ENCODE measurements at places on chromosomes 7 and 10.

DNA sequence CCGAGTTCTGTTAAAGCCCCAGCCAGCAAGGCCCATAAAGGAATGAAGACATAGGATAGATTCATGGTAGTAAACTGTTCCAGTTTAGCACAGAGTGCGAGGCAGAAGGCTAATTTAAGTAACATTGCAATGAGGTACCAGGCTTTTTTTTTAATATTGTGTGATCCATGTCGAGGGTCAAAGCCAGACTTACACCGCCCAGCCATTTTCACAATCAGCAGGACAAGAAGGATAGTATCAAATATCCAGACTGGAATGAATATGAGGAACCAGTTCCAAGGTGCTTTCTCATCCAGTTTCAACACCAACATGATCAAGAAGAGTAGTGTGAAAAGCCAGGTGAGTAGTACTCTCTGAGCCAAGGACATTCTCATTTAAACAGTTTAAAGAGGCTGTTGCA lies 4.2 kb downstream of the TMEM60 start:
- DNase-seq, result no peak

- DNase-seq, result no peak
Observed at GRCh38 chr10:127168261-127168660, 28.1 kb downstream of the INSYN2A start.

DNA sequence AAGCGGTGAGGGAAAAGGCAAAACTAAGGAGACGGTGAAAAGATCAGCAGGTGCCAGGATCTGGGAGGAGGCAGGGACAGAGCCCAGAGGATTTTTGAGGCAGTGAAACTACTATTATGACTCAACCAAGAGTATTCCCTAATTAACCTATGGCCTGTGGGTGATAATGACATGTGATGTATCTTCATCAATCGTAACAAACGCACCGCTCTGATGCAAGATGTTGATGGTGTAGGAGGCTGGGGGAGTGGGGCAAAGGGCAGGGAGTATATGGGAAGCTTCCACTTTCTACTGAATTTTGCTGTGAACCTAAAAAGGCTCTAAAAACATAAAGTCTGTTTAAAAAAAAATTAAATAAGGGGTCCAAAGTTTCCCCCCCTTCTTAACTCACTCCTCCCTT lies 25.5 kb upstream of the EZH2 start:
- DNase-seq, result no peak

- DNase-seq, result no peak
Observed at GRCh38 chr10:29186221-29186620, 102.6 kb upstream of the LYZL1 start.

DNA sequence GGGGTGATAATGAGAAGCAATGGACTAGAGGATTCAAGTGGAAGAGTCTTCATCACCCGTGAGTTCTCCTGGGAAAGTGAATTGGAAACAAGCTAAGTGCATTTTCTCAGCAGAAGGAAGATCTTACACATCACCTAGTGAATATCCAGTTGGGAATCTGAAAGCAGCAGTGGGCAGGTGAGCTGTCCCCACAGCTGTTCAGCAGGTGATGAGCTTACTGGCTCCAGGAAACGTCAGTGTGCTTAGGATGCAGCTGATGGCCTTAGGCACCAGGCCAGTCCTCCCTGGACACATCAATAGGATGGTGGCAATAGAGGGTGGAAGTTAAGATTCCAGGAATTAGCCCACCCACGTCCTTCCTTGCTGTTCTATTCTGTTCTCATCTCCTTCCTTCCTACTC lies 66.7 kb downstream of the NOD1 start:
- no peak for DNase-seq

DNA sequence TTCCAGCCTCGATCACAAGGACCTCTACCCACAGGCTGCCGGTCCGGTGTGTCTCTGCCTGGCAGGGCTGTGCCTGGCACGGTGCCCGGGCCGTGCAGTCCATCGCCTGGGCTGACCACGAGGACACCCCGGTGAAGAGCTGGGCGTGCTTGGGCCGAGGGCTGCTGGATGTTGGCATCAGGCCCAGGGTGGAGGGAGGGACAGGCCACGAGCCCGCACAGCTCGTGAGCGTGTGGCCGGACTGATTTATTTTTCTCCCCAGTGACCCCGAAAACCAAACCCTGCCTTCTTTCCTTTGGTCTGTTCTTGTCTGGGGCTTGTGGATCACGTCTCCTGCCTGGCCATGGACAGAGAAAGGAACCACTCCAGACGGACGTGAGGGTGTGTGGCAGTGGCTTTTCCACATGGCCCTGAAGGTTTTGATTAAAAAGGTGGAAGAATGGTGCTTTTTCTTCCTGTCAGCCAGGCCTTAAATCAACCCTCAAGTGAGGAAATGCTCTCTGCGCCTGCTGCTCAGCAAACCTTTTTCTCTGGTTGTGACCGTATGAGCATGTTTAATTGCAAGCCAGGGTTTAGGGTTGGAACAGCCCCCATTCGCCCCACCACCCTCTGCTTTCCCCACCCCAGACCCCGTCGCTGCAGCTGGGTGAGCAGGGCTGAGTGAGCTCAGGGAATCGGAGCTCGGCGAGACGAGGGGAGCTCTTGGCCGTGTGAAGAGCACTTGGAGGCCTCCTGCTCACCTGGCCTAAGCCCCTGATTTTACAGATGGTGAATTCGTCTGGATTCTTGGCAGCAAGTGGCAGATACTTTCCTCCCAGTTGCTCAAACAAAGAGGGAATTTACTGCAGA lies 130.1 kb downstream of the RGS10 start:
- peak; percentile 43 for DNase-seq

DNA sequence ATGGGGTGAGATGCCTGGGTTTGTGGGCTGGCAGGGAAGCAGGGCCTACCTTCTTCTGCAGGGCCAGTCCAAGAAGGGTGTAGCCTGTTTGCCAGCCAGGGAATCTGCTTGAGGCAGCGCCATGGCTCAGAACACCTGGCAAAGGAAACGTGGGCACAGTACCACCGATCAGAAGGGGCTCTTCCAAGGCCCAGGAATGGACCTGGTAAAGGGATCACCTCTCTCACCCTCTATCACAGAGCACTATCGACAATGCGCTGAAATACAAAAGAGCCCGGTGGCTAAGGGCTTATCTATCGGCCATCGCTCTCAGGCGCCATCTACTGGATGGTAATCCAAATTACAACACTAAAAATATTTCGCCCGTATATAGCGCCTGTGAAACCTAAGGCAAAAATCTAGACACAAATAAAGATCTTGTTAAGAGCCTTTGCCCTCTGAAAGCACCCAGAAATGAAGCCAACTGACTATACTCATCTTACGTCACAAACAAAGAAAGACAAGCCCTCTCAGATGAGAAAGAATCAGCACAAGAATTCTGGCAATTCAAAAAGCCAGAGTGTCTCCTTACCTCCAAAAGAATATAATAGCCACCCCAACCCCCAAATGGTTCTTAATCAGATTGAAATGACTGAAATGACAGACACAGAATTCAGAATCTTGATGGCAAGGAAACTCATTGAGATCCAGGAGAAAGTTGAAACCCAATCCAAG lies 217.8 kb upstream of the HPS1 start:
- no peak for DNase-seq

DNA sequence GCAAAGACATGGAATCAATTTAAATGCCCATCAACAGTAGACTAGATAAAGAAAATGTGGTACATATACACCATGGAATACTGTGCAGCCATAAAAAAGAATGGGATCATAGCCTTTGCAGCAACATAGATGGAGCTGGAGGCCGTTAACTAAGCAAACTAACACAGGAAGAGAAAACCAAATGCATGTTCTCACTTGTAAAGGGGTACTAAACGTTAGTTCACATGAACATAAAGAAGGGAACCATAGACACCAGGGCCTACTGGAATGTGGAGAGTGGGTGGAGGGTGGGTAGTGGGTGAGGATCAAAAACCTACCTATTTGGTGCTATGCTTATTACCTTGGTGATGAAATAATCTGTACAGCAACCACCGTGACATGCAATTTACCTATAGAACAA lies 78.4 kb upstream of the GSDME start:
- no peak for DNase-seq

GRCh38 chr7:111727905-111728634 lies 165.8 kb upstream of the IMMP2L start:
- no peak for DNase-seq

DNA sequence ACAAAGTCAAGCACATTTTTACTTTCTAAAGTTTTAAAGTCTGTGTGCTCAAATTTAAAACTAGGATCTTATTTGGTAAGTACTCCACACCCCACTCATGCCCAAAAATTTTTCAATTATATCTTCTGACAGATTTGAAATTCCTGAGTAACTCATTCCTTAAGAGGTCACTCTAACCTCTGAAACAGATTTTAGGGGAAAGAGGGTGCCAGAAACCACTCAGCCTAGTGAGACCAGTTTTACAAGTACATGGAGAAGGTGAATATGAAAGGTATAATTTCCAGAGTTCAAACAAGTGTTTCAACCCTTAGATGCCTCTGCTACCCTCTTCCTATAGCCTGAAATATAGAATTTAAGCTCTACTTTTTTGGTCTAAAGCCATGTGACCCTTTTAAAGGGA lies 79.2 kb downstream of the C7orf25 start:
- DNase-seq, result no peak
